ENCODE measurements at places on chromosomes 5 and 9. TPM values are rescaled to one million over a fixed set of nuclear protein-coding genes. Genes with fewer than 3 reads are reported as not detected.

DNA sequence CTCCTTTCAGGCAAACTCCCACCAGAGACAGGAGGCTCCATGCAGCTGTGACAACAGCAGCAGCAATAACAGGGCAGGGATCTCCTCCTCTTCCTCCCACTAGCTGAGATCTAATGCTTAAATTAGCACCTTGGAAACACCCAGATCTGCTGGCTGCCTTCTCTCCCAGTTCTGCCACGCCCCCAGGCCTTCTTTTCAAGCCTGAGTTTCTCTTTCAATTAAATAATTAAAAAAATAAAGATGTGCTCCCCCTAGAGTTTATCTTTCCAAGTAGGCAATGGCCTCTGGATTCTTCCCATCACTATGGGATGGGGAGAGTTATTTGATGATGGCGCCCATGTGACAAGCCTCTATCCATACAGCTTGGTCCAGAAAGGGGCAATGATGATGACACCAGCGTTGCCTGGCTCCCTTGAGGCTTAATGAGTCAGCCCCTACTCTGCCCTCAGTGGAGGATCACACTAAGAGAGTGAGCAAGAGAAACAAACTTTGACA lies 3.8 kb downstream of the FAM219A start:
- H3K4me1 ChIP-seq: peaks cover 22% of the 10 kb centered on the region
- H3K36me3 ChIP-seq: no peaks in the 10 kb centered on the region
- H3K4me3 ChIP-seq: no peak overlapping the region

DNA sequence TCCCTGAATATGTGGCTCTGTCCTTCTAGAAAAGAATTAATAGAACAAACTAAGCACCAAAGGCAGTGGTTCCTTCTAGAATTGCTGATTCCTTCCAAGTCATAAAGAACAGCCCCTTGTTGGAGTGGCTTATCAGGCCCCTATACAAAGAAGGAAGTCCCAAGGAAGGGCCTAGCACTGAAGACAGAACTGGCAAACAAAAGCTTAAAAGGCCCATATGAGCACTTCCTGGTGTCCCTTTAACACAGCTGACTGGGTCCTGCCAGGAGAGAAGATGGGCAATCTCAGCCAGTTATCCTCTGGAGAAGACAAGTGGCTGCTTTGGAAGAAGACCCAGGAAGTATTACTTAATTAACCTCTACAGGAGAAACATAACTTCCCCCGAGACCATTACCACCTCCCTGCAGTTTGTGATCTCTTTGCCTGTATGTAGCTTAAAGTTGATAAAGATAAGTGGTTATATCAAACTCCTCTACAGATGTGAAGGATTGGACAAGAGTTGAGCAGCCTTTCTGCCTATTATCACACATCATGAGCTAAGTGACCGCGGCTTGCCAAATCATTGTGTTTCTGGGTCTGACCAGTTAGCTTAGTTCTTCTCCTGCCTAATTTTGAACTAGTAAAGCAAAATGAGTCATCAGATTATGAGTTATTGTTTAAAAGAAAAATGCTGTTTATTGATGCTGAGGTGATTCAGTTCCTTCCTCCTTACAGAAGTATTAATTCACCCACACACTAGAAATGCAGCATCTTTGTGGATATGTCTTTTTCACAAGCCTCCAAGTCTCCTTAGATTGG lies 13.3 kb upstream of the STING1 start:
- no peak overlapping the region for H3K4me3 ChIP-seq
- DNase-seq: no peak
- 0 out of 2 replicates have a peak, but pooled peaks cover 10% of the 10 kb centered on the region for H3K4me1 ChIP-seq
- no peaks in the 10 kb centered on the region for H3K27me3 ChIP-seq
- no peaks in the 10 kb centered on the region for H3K36me3 ChIP-seq
- no peak overlapping the region for H3K27ac ChIP-seq

GRCh38 chr9:89430995-89431394 lies 66.9 kb downstream of the SEMA4D start:
- H3K27me3 ChIP-seq: peaks cover 8% of the 10 kb centered on the region
- H3K27ac ChIP-seq: no peak overlapping the region
- H3K4me3 ChIP-seq: no peak overlapping the region
- no peak for DNase-seq

DNA sequence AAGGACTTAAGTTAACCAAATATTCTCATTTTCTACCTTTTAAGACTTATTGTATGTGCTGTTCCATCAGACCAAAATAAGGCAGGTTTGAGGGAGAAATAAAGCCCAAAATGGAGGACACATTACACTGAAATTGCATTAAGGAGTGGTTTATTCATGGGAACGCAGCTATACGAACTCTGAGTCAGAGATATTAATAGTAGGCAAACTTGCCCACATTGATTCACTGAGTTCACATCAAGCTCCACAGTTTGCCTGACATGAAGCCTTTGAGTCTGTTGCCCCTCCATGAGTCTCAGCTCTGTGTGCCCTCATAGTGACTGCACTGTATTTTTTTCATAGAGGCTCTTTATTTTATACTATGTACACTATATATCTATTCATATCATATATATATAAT lies 135.0 kb upstream of the SNX2 start:
- DNase-seq: no peak
- H3K27me3 ChIP-seq: no peaks in the 10 kb centered on the region
- no peaks in the 10 kb centered on the region for H3K4me1 ChIP-seq

DNA sequence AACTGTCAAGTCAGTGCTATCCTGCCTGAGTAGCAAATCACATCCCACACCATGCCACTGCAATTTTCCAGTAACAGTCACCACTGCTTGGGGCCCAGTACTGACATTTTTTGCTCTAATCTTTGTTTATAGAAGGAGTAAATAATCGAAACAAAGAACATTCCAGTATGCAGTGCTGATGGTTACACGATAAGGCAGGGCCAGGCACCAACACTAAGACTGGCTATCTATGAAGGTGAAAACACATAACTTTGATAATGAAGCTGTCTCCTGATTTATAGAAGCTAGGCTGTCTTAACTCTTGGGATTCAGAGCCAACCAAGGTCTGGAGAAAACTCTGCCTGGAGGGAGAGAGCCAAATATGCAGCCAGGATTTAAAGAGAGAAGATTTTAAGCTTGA lies 365.3 kb downstream of the BNC2 start:
- H3K4me1 ChIP-seq: no peaks in the 10 kb centered on the region
- H3K4me3 ChIP-seq: no peak overlapping the region
- no peaks in the 10 kb centered on the region for H3K27me3 ChIP-seq

DNA sequence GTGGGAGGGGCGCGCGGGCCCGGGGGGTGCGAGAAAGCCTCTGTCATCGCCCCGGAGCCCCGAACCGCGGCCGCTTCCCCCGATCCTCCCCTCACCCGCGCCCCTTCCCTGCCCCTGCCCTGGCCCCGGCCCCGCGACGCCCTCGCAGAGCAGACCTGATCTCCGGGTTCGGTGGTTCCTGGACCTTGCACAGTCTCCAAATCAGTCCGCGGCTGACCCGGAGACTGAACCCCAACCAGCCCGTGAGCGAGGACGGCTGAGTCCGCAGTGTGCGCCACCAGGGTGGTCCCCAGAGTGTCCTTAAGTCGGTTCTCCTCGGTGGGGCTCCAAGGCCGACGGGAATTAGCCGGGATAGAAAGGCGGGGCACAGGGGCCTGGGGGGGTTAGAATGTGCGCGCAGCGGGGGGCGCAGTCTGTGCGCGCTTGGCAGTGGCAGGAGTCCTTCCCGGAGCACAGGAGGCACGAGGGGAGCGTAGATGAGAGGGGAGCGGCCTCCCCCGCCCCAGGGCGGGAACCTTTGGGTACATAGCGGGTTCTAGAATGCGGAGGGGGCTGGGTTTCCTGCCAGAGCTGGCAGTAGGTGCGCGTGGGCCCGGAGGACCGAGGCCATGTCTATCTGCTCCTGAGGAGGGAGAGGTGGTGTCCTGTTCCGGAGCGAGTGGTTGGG lies 779 bp downstream of the PKN3 start:
- DNase-seq: no peak
- H3K36me3 ChIP-seq: peaks cover 12% of the 10 kb centered on the region
- H3K27me3 ChIP-seq: no peaks in the 10 kb centered on the region
- peaks cover 9% of the 10 kb centered on the region for H3K4me1 ChIP-seq

- no peak overlapping the region for H3K4me3 ChIP-seq
- no peak for DNase-seq
- H3K36me3 ChIP-seq: no peaks in the 10 kb centered on the region
- H3K27ac ChIP-seq: no peak overlapping the region
- no peaks in the 10 kb centered on the region for H3K4me1 ChIP-seq
These were observed 70.1 kb downstream of the RFX3 start for GRCh38 chr9:3455717-3456116.

- H3K36me3 ChIP-seq: no peaks in the 10 kb centered on the region
- H3K4me1 ChIP-seq: no peaks in the 10 kb centered on the region
- no peak overlapping the region for H3K27ac ChIP-seq
- H3K4me3 ChIP-seq: no peak overlapping the region
- no peak for DNase-seq
These were observed 122.8 kb downstream of the STARD4 start for GRCh38 chr5:111389390-111390082.

DNA sequence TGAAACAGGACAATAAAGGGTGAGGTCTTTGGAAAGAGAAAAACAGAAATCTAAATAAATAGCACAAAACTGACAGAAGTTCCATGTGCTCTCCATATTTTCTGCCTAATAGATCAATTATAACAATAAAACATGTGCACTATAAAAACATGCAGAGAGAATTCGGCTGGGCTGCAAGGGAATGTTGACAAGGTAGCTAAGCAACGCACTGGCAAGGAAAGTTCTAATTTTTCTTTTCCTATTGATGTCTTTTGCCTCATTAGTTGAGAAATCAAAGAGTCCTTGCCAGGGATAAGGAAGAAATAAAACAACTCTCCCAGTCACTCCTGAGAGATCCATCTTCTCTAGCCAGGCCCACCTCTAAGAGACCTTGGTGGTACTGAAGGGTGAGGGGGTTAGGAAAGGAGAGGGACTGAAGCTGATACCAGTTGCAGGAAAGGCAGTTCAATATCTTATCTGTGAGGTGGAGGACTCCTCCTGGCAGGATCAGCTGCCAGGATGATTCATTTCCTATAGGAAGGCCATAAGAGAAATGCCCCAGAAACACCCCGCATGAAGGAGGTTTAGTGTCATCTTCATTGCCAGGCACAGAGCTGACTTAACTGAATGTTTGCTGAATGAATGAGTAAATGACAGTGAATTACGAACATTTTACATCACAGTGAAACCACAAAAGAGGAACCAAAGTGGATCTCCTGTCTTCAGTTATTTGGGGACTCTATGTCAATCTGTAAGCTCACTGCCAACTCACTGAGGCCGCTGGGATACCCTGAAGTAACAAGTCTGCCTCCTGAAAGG lies 63.7 kb upstream of the IFNK start:
- H3K36me3 ChIP-seq: no peaks in the 10 kb centered on the region
- no peaks in the 10 kb centered on the region for H3K27me3 ChIP-seq
- no peak overlapping the region for H3K4me3 ChIP-seq
- H3K4me1 ChIP-seq: no peaks in the 10 kb centered on the region
- no peak overlapping the region for H3K27ac ChIP-seq

GRCh38 chr5:123422433-123423277 lies 548 bp downstream of the CEP120 start:
- peaks cover 19% of the 10 kb centered on the region for H3K4me1 ChIP-seq
- no peaks in the 10 kb centered on the region for H3K36me3 ChIP-seq
- peak overlapping the region; percentile 79 for H3K27ac ChIP-seq
- peak overlapping the region; percentile 66 for H3K4me3 ChIP-seq

DNA sequence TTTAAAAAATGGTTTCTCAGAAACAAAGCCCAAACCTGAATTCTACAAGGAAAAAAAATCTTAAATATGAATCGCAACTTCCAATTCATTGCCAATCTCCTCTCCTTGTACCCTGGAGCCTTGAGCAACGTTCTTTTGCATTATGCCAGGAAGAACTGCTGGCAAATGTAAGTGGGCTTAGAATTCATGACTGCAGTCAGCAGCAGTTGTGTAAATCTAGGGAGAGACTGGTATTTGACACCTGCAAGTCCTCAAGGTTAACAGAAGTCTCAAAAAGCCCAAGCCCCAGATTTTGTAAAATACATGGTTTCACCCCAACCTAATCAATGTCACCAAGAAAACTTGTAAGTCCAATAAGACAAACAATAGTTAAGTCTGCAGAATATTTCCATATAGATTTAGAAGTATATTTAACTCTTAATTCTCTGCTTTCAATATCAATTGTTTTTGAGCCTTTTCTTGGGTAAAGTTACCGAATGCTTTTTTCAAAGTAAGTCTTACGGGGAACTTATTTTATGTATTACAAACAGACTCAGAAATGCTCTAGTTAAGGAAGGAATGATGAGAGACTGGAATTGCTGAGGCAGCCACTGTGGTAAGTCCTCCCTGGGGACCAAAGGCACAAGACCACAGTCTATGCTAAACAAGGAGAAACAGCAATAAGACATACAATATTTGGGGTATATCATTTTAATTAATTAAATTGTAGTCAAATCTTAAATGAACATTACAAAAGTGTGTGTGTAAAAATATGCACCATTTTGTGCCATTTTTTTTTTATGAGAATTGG lies 31.3 kb downstream of the ELL2 start:
- no peak overlapping the region for H3K27ac ChIP-seq
- H3K4me1 ChIP-seq: peaks cover 82% of the 10 kb centered on the region
- no peak for DNase-seq
- H3K4me3 ChIP-seq: no peak overlapping the region
- no peaks in the 10 kb centered on the region for H3K27me3 ChIP-seq

- no peaks in the 10 kb centered on the region for H3K4me1 ChIP-seq
- no peak overlapping the region for H3K4me3 ChIP-seq
- no peaks in the 10 kb centered on the region for H3K36me3 ChIP-seq
- no peak overlapping the region for H3K27ac ChIP-seq
These were observed 220.3 kb upstream of the GAS1 start for GRCh38 chr9:87167582-87167981.

FBLL1 gene
- 0.18 TPM for total RNA-seq

SH3PXD2B gene
- total RNA-seq: 3.4 TPM

CXCL14 gene
- not detected for total RNA-seq

Data from HepG2 (cell line).